Caki2 (cell line): ENCODE measurements at places on chromosomes 6 and 20.

DNA sequence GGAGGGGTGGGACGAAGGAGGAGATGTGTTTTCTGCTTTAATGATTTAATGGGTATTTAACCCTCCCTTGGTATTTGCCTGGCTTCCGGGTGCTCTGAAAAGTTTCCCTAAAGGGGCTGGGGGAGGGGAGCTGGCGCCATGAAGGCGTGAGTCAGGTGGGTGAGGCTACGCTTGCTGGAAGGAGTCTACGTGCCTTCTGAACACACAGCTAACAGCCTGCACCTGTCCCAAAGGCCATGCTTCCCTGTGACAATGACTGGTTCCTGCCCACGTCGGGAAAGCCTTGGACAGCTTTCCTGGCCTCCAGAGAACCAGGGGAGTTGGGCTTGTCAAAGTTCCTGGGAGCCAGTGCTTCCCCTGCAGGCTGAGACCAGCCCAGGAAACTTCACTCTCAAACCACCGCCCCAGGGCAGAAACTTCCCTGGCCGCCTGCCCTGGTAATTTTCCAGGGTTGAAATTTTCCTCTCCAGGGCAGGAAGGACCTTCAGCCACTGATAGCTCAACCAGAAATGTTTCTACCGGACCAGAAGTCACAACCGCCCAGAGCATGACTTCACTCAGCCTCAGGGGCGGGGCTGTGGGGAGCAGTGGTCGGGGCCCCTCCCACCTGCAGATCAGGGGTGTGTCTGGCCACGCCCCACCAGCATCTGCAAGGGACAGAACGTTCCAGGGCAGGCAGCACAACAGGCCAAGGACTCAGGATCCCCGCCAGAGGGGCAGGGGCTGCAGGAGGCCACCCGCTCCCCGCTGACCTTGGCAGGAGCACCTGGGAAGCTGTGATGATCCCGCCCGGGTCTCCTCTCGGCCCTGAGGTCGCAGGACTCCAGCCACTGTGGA, 18.6 kb upstream of the SLCO4A1 start:
- DNase-seq: peak; percentile 99

GRCh38 chr6:108180266-108180665, 14.4 kb downstream of the NR2E1 start:
- DNase-seq: no peak

GRCh38 chr6:107977283-107977682, 19.3 kb upstream of the SEC63 start:
- DNase-seq: peak; percentile 21

DNA sequence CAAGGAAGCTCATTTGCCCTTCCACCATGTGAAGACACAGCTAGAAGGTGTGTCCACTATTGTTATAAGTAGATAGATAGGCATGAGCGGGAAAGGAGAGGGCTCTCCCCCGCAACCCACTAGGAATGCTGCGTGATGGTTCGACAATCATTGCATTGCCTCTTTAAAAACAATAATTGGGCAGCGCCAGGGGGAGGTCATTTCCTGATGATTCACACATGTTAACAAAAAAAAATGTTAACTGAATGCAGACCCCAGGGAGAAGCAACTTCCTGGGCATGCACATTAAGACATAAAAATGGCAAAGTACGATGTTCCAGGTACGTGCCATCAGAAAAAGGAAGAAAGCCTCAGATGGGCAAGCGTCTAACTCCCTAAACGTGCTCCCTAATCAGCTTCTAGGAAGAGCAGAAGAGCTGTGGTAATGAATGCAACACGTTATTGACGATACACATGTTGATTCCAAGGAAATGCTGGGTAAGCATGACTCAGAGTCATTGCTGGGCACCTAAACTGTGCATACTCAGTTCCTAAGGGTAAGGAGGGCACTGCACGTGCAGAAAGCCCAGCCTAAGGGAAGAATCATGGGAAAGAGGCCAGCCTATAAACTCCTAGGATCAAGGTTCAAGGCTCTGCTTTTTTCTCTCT, 113.7 kb downstream of the FAM217A start:
- DNase-seq: no peak

DNA sequence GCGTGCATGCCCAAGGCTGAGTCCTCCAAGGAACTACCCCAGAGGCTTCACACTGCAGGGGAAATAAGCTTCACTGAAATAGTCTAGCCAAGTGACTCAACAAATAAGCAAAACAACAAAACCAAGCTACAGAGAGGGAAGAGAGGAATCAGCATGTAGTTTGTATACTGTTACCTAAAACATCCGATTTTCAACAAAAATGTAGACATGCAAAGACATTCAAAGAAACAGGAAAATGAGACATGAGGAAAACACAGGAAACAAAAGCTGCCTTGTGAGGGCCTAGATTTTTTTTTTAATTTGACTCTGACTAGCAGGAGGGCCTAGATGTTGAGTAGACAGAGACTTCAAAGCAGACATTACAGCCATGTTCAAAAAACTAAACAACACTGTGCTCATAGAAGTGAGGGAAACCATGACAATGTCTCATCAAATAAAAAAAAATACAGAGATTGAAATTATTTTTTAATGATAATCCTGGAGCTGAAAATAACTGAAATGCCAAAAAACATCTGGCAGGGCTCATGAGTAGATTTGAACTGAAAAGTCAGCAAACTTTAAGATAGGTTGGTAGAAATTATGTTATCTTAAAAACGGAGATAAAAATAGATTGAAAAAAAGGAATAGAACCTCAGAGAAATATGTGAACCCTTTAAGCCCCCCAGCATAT, 16.4 kb upstream of the KIF25 start:
- DNase-seq: no peak

- no peak for DNase-seq
Observed at GRCh38 chr6:5697508-5697907, 309.2 kb downstream of the NRN1 start.

DNA sequence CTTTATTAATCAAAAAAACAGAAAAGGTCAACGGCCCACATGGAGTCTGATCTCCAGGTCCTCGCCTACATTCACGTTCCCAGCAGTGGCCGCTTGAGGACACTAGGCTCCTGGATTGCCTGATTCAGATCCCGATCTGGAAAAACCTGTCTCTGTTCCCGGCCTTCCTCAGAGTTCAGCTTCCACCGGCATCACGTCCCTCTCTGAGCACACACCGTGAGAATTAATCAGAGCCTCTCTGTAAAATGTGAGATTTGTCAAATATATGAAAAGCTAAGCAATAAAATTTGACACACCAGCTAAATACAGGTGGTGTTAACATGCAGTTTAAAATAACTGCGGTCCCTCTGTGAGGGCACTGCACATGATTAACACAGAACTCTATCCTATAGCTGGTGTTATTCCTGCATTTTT, 122.8 kb upstream of the COL21A1 start:
- DNase-seq: peak; percentile 68

DNA sequence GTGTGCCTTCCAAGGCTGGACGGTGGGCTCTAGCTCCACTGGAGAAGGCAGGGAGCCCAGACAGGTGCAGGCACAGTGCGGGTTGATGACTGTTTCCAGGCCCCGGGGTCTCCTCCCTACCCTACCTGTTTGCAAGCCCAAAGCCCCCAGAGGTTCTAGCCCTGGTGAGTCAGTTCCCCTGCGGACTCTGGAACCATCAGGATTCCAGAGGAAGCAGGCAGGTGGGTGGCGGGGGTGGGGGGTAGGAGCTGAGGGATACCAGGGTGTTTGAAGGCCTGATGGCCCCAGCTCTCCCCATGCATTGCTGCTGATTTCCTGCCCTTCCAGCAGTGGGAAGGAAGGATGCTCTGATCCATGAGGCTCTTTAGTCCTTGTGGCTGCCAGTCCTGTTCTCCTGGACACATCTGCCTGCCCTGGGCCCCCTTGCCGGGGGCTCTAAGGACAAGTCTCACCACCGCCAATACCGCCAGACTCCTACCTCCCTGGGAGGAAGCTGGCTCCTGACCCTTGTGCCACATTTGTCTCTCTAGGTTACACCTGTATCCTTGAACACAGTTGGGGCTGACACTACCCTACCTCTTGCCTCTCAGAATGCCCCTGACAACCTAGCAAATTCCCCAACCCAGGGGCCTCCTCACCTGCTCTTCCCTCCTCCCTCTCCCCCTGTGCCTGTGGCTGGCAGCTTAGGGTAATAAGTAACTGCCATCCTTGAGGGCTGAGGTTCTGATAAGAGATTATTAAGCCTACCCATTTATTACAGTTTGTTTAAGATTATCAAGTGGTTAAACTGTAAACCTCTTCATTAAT, 21.7 kb downstream of the KCNK5 start:
- no peak for DNase-seq

GRCh38 chr20:56986931-56987720, 279.3 kb downstream of the BMP7 start:
- DNase-seq: no peak

DNA sequence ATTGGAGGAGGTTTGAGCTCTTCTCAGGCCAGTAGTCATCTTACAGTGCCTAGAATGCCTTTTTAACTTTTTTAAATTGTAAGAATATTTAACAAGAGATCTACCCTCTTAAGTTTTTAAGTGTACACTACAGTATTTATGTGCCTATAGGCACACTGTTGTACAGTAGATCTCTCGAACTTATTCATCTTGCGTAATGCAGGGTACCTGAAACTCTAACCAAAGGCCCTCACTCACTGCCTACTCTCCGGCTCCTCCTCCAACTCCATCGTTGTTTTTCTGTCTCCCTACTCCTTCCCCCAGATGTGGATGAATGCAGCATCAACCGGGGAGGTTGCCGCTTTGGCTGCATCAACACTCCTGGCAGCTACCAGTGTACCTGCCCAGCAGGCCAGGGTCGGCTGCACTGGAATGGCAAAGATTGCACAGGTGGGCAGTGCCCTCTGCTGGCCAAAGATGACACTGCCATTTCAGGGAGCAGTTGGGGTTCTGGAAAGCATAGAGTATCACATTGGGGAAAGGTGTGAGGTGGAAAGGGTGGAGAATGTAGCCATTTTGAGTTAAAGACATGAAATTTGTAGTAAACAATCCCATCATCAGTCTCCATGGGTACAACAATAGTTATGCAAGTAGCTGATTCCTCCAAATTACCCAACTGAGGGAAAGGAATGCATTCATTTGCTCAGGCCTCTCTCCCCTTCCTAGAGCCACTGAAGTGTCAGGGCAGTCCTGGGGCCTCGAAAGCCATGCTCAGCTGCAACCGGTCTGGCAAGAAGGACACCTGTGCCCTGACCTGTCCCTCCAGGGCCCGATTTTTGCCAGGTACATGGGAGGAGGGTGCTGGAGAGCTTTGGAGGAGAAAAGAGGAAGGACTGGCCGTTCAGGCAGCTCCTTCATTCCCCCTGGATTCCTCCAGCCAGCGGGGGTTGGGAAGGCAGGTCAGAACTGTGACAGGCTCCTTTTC, 18.4 kb upstream of the ZNF76 start:
- peak; percentile 47 for DNase-seq

DNA sequence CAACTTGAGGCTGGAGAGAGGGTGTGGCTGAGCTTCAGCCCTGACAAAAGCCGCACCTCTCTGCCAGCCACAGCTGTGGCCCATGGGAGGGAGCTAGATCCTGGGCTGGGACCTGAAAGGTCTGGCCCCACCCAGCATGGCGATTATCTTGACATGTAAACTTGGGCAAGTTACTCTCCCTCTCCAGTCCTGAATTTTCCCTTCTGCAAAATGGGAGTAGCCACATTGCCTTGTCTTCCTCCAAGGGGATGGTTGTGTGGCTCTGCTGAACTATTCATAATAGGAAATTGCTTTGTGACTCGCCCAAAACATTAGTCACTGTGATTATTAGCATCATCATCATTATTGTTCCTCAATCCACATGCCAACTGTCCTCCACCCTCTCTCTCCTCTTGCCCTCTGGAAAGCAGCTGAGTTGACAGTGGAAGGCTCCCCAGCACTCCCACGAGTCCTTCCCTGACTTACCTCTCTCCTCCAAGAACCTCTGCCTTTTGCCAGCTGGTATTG, 23.0 kb upstream of the RBPJL start:
- no peak for DNase-seq

GRCh38 chr6:75693534-75693933, 55.5 kb upstream of the MYO6 start:
- no peak for DNase-seq

DNA sequence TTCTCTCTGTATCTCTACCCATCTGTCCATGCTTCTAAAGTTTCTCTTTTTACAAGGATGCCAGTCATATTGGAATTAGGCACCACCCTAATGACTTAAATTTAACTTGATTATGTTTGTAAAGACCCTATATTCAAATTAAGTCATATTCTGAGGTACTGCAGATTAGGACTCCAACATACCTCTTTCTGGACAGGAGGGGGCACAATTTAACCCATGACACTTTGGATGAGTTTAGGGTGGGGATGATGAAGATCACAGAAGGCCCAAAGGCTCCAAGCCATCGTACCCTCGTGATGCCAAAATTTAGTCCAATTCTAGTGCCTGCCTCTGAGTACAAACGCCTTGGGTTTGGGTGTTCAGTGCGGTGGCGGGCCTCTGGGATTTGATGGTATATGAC, 15.0 kb upstream of the NKX2-2 start:
- no peak for DNase-seq
